ENCODE measurements at places on chromosomes 16 and 17. TPM values are rescaled to one million over a fixed set of nuclear protein-coding genes. Genes with fewer than 3 reads are reported as not detected.

GRCh38 chr16:4273858-4274311 lies 1.1 kb upstream of the TFAP4 start:
- no peak for DNase-seq

DNA sequence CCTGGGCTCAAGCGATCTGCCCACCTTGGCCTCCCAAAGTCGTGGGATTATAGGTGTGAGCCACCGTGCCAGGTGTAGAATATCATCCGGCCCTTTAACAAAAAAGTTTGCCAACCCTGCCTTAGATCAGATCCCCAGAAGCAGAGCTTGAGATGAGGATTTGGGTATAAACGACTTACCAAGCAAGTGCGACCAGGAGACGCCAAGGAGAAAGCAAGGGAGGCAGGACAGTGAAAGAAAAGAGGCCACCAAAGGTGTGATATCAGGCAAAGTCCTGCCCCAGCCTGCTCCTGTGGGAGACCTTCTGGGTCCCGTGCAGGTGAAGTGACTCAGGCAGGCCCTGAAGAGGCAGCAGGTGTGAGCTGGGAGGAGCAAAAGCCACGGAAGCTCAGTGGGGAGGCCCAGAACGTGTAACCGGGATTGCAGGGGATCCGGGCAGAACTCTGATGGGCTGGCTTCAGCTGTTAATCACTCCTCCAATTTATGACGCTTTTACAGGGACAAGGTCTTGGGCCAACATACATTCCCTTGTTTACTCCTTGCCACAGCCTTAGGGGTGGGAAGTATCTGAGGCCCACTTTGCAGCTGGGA lies 14.1 kb upstream of the CALB2 start:
- DNase-seq, result no peak

GRCh38 chr16:88327561-88328312 lies 55.0 kb upstream of the ZNF469 start:
- DNase-seq, result no peak

DNA sequence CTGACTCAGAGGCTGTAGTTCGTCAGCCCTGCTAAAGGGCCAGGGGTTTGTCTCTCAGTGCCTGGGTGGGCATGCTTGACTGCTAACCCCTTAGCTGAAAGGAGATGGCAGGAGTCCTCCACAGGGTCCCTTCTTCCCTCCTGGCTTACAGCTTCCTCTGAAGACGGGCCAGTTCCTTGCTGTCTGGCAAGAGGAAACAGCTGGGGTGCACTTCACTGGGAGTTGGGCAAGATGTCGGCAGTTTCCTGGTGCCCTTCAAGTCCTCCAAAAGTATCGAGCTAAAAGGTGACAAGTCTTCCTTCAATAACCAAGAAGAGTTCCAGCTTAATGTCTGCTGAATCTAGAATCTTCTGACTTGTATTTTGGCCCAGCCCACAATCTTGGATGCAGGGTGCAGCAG lies 23.4 kb downstream of the NUP85 start:
- no peak for DNase-seq

- DNase-seq, result no peak
These were observed 15.5 kb upstream of the NAGLU start for GRCh38 chr17:42520540-42520951.

- no peak for DNase-seq
These were observed 71.3 kb downstream of the IRX5 start for GRCh38 chr16:55001931-55002330.

DNA sequence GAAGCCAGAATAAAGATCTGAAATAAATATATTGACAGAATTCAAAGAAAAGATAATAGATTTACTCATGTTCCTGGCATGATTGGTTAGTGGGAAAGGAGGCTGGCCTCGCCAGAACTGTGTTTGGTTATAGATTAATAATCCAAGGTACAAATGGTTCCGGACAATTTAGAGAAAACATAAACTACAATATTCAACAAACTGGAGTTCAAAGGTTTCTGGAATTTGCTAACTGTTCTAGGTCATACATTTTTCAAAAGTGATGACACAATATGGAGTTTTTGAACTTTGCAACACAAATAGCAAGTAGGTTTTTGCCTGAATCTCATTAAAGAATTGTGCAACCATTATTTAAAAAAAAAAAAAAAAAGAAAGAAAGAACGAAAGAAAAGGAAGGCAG lies 251.7 kb upstream of the SALL1 start:
- DNase-seq, result no peak

DNA sequence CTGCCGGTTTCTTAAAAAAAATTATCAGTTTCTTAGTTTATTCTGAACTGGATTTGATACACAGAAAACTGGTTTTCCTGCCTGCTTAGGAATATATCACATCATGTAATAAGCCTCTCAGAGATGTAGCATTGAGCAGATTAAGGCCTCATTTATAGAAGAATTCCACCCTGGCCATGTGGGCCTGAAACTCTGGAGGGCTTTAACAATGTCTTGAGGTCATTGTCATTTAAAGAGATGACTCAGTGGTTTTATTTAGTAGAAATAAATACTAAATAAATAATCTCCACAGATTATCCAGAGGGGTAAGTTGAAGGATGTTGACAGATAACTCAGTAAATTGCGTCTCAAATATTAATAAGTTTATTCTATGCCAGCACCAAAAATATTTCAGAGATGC lies 56.9 kb downstream of the PRKCA start:
- no peak for DNase-seq

GRCh38 chr16:31352376-31353115 lies 2.4 kb upstream of the ITGAX start:
- DNase-seq, result no peak

Gene NPIPB9
- polyA plus RNA-seq, result 0.86 TPM

Gene PITPNM3
- 6.7 TPM for polyA plus RNA-seq

Gene KCNAB3
- 4.6 TPM for polyA plus RNA-seq

Gene PDILT
- not detected for polyA plus RNA-seq

Gene CACNA1G
- polyA plus RNA-seq, result 6.6 TPM
